ENCODE measurements at places on chromosomes 1 and 21.

DNA sequence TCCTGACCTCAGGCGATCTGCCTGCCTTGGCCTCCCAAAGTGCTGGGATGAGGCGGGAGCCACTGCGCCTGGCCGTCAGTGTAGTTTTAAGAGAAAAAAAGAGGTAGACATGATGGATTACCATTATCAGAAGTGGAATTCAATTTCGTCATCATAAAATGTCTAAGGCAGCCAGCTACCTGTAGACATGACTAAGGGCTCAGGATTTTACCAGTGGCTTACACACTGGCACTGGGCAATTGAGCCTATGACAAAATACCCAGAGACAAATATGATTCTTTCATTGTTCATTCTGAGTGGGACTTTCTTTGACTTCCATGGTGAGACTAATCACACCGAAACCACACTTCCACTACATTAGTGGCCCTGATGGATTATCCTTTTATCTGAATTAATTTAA lies 181.5 kb downstream of the GABPA start:
- DNase-seq, result no peak

DNA sequence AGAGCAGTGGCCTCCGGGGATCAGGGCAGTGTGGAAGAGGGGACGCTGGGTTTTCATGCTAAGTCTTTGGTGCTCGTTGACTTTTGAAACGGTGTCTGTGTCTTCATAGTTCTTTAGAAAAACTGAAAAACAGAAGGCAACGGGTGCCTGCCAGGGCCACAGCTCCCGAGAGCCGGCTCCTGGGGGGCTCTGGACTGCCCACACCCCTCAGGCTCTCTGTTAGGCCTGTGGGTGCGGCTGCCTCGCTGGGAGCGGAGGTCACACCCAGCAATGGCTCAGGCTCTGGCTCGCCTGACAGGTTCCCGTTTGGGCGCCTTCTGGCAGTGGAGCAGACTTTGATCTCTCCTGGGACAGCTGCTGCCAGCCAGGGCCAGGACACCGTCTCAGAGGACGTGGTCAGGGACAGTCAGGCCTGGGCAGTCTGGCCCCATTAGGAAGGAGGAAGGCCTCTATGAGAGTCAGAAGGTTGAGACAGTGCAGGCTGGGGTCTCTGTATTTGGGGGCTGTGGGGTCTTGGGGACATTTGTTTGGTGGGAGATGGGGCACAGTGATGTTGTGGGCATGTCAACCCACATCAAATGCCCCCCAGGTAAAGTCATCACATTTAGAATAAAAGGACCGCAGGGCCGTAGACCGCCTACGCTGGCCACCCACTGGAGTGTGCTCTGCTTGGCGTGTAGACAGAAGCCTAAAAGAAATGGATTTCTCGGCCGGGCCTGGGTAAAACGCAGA lies 5.6 kb downstream of the ARHGEF16 start:
- DNase-seq, result no peak

GRCh38 chr1:231601824-231602672 lies 24.5 kb upstream of the DISC1 start:
- no peak for DNase-seq

GRCh38 chr21:22889445-22889844 lies 1891.2 kb downstream of the NCAM2 start:
- no peak for DNase-seq

DNA sequence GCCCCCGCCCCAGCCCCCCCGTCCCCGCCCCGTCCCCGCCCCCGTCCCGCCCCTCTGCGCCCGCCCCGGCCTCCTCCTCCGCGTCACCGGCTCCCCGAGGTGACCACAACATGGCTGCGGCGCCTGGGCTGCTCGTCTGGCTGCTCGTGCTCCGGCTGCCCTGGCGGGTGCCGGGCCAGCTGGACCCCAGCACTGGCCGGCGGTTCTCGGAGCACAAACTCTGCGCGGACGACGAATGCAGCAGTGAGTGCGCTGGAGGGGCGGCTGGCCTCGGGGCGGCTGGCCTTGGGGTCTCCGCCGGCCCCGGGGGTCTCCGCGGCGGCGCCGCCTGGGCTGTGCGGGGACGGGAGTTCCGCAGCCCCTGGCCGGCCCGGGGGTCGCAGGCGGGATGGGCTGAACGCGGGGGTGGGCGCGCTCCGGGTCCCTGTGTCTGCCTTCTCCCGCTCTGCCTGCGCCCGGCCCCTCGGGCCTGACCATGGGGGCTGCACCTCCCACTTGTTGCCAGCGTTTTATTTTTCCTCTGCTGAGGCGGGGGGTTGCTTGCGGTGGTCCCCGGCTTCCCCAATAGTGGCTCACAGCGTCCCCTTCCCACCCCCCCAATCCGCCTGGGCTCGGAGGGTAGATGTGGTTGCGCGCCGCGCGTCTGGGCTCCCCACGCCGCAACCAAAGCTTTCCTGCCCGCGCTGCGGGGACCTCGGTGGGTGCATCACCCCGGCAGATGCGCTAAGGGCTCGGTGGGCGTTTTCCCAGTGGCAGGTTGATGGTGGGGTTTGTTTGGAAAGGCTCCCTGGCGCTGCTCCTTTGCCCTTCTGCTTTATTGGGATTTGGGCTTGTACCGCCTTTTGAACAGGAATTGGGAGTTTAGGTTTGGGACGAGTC lies at the start of gene MIA3:
MIA3 (plus strand) TSS at position 97 of the 879 bp plus-strand sequence; CDS start at position 111, 14 bp downstream.
- peak; percentile 6 for DNase-seq

DNA sequence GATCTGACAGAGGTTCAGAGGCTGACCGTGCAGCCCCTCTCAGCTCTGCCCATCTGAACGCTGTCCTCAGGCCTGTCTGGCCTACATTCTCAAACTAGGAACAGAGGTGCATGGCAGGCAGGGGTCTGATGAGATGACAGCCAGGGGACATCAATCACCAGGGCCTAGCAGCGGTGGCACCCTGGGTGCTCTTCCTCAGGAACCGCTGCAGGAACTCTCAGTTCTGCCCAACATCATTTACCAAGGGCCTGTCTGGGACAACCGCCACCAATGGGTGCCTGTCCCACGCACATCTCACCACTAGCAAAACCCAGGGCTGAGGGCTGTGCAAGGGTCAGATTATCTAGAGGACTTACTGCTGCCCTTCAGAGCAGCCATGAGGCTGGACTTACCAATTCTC lies 245.7 kb downstream of the TOMM20 start:
- DNase-seq, result no peak

DNA sequence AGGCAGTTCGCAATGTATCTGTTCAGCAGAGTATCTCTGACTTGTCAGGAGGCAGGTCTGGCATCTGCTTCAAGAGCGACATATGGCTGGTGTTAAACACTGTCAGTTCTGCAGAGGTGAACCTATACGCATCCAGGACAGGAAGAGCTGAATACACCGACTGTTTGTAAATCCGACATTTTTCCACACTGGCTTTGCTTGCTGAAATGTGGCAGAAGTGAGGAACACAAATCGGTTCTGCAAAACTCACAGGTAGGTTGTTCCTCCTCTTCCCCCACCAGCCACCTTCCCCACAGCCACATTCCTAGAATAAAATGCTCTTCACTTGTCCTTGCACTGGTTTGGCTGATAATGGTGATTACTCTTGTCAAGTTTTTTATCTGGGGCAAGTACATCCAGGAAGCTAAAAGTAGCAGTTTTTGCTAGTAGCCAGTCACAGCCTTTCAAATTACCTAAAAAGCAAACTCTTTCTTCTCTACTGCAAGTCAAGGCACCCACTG lies 289.2 kb downstream of the GRIK1 start:
- DNase-seq, result no peak

DNA sequence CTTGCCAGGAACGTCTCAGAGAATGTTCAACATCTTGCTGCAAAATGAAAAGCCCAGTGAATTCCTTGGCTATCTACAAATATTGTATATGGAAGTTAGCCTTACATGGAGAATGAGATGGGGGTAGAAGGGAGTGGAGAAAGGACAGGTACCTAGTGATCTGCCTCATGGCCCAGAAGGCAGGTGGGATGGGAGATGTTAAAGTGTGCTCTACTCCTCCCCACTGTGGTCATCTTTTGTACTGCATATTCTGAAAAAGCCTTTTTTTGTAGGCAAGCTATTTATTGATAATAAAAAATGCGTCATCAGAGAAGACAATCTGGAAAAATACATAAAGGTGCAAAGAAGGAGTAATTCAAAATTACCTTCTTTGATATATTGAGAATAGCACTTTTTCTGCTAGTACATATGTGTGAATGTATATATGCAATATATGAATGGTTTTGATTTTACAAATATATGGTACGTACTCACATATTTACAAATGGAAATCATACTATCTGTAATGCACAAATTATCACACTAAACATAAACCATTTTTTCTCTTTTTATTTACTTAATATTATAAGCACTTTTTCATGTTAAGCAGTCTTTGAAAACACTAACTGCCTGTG lies 19.1 kb upstream of the SLC5A9 start:
- DNase-seq, result no peak

- DNase-seq, result no peak
These were observed 45.9 kb downstream of the MORN1 start for GRCh38 chr1:2345297-2346075.

GRCh38 chr1:200857804-200858203 lies 15.0 kb upstream of the GPR25 start:
- DNase-seq, result no peak

DNA sequence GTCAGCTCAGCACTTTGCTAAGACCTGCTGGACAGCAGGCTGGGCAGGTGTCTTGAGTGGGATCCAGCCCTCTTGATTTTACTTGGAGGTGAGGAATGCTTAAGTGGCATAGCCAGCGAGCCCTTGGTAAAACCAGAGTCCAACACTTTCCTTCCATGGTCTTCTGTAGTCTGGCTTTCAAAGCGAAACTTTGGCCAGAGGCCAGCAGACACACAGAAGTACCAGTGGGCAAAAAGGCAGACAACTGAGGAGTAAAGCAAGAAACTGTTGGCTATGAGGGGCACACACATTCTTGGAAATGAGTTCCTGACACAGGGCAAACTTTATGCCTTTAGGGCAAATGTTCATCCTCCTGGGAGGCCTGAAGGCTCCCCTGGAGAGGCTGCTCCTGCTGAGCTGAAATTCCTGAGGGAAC lies 281.0 kb upstream of the POU3F1 start:
- DNase-seq, result no peak

Data from activated T-helper 1 cell treated with anti-CD3 and anti-CD28 coated beads, Interleukin-2, amount 50 U/mL, for 16 hours (primary cell).